ENCODE measurements at places on chromosomes 3 and 15. TPM values are rescaled to one million over a fixed set of nuclear protein-coding genes. Genes with fewer than 3 reads are reported as not detected.

DNA sequence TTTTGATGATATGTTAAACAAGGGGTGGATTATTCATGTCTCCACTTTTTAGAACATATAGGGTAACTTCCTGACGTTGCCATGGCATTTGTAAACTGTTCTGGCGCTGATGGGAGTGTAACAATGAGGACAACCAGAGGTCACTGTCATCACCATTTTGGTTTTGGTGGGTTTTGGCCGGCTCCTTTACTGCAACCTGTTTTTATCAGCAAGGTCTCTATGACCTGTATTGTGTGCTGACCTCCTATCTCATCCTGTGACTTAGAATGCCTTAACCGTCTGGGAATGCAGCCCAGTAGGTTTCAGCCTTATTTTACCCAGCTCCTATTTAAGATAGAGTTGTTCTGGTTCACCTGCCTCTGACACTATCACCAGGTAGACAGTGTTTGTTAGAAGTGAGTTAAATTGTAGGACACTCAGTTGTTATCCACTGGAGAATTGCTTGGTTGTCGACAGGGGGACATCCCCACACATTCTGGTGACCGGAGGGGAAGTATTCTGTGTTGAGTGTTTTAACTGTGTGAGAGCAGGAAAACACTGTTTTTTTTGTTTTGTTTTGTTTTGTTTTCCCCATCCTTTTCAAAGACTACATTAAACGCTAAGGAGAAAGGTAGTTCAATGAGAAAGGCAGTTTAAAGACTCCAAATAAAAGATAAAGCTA, 36.9 kb upstream of the SKIL start:
- DNase-seq: no peak

The RAD18 gene
- 4.3 TPM for polyA plus RNA-seq

DNA sequence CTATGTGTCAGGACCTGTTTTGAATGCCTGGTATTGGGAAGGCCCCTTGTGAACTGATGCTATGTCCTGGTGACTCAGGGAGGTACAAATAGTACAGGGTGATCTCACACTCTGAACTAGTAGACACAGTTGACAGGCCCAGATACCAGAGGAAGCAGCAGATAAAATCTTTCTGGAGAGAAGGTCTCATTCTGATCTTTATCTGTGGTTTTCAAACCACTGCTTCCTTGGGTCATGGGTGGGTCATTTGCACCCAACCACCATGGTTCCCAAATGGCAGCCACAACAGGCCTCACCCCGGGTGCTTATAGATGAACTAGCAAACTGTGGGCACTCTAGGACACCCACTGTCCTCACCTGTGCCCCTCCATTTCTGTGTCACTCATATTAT, 43.4 kb downstream of the PXYLP1 start:
- no peak for DNase-seq

DNA sequence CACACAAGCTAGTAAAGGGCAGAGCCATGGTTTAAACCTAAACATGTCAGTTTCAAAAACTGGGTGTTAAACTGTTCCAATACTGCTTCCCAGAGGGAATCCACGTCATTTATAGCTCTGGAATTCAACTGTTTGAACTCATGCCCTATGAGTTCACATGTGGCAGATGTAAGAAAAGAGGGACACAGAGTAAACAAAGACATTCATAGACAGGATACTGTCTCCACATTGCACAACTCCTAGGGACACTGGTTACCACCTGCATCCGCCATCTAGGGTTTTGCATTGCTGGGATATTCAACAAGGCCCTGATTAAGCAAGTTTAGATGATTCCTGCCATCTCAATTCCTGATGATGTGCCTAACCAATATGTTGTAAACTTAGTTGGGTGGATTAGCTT, 134.1 kb upstream of the COL8A1 start:
- no peak for DNase-seq

DNA sequence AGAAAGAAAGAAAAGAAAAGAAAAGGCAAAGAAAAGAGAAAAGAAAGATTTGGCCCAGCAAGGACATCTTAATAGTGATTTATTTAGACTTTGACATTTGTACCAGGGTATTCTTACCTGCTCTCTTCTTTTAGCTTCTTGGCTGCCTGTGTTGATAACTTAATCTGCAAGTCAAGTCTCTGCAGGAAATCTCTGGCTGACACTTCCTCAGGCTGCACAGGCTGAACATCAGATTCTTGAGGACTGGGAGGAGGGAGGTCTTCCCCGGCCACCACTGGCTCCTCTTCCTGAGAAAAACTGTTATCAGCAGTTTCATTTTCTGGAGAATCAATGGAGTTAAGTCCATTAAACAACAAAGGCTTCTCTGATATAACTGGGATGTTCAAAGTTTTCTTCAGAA, 12.8 kb downstream of the LYSMD2 start:
- DNase-seq: peak; percentile 35

The RTP3 gene
- polyA plus RNA-seq: not detected

GRCh38 chr15:69910514-69910913, 187.2 kb downstream of the TLE3 start:
- no peak for DNase-seq

The TMOD3 gene
- 16.3 TPM for polyA plus RNA-seq

GRCh38 chr15:36666228-36666905, 86.9 kb downstream of the CDIN1 start:
- peak; percentile 14 for DNase-seq

The CHL1 gene
- 3.2 TPM for polyA plus RNA-seq

The GLDN gene
- polyA plus RNA-seq: 0.16 TPM

The FBXO40 gene
- polyA plus RNA-seq: 1.8 TPM

DNA sequence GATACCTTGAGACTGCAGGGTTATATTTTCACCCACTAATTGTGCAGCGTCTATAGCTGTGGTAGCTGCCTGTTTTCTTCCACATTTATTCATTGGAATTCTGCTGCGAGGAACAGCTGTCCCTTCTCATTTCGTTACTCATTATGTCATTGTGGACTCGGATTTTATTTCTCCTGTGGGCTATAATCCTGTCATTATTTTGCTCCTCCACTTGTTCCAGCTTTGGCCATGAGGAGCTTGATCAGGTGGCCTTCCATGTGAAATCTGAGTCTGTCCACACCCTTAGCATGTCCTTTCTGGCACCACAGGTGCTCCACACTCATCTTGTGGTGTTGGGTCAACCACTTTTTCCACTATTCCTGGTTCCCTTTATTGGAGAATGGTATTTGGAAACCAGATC, 14.8 kb downstream of the LYSMD4 start:
- peak; percentile 73 for DNase-seq

DNA sequence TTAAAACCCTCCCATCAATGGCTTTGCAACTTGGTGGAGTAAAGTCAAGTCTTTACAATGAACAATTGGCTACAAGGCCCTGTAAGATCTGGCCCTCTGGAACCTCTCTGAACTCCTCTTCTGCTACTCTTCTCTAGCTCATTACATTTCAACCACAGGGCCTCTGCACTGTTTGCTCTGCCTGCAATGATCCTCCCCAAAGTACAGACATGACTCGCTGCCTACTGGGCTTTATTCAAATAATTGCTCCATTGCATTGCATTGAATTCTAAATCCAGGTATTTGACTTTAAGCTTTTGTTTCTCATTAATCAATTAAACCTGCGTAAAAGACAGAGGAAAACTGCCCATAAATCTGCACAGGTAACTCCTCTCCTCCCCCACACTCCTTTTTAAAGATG, 96.7 kb downstream of the CD47 start:
- no peak for DNase-seq
